NCI-H1048 (cell line): ENCODE measurements at places on chromosomes 3 and 15.

GRCh38 chr3:197023241-197023997 is 6.2 kb downstream of the MELTF start:
- DNase-seq = no peak

- DNase-seq = no peak
Measured at GRCh38 chr15:34654625-34655024, 71.2 kb upstream of the GOLGA8B start.

GRCh38 chr3:131535596-131535995 is 32.8 kb upstream of the MRPL3 start:
- no peak for DNase-seq

DNA sequence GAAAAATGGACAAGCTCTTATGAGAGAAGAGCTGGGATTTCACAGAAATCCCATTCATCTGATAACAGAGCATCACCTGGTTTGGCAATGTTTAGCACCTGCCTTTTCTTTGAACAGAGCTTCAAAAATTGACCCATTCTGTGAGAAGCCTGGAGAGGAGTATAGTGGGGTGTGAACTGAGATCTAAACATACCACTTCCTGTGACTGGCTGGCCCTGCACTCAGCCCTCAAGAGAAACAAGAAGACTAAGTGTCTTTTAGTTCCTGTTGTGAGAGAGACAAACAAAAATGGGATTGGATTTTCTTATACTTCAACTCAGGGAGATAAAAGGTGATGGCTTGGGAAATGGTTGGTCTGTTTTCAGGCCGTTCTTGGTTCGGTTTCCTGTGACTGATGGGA is 1060.2 kb downstream of the ROBO1 start:
- DNase-seq = no peak

- no peak for DNase-seq
Measured at GRCh38 chr3:94082391-94082937, 19.6 kb downstream of the NSUN3 start.

DNA sequence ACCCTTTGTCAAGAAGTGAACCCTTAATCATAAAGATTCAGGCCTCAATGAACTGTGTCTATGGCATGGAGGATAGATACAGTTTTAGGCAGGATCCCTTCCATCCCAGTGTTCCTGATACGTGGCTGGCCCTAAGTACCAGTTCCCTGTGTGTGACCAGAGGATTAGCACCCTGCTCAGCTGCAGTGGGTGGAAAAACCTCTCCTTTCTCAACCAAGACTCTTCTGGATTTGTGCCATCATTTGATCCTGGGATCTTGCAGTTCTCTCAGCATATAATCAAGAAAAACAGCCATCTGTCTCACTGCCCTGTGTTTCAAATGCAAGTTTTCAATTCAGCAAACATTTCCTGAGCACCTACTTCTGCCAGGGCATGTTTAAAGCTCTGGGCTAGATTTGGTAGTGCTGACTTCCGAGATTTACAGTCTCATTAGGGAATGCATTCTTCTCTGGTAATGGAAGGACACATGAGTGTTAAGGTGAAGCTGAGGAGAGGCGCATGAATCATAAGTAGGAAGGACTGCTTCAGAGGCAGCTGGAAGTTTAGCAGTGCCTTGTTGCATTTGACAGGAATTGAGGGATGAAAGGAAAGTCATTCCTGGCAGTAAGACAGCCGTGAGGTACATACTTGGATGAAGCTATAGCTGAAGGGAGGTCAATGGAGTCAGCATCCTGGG is 388.3 kb downstream of the MFSD1 start:
- no peak for DNase-seq

DNA sequence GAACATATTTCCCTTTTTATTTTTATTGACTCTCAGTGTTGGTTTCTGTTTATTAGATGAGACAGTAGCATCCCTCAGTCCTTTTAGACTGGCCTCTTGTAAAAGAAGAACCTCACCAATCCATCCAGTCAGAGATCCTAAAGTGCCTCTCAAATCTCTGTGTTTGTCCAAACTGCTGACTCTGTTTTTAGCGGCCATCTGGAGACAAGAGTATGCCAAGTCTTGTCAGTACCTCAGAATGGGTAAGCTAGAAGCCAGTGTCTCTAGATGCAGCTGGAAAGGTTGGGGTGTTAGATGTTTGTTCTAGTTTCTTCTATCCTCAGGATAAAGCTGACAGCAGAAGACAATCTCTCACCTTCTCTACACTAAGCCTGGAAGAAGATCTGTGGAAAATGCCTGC is 537.7 kb upstream of the ZNF385D start:
- no peak for DNase-seq

GRCh38 chr3:37956723-37957538 is 33.7 kb upstream of the VILL start:
- no peak for DNase-seq

GRCh38 chr3:147301781-147302180 is 104.6 kb downstream of the ZIC4 start:
- DNase-seq = no peak

DNA sequence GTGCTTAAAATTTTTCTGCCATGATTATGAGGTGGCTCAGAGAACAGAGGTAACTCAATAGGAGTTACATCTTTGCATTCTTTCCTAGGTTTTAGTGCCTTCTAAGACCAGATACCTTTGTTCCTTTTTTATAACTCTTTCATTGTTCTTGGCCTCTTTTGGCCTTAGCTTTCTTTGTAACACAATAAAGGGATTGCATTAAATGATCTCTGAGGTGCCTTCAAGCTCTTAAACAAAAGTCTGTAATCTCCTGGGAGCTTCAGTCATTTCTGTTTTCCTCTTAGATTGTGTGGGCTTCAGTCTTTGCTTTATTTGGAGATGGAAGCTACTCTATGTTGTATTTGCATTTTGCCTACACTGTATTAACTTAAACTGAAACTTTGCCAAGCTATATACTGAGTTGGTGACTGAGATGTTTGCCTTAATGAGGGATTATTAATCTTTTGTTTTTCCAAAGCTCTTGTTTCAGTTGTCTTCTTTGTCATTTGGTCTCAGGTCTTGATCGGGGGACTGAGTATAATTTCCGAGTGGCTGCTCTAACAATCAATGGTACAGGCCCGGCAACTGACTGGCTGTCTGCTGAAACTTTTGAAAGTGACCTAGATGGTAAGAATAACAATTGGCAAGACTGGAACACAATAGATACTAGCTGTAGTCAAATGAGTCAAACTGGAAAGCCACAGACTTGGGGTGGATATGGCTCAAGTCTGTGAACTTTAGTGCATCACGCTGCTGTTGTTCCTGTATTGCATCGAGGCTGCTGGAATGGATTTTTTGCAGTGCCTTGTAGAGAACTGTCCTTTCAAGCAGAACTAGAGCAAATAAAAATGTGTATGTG is 110.3 kb downstream of the HCN4 start:
- no peak for DNase-seq

DNA sequence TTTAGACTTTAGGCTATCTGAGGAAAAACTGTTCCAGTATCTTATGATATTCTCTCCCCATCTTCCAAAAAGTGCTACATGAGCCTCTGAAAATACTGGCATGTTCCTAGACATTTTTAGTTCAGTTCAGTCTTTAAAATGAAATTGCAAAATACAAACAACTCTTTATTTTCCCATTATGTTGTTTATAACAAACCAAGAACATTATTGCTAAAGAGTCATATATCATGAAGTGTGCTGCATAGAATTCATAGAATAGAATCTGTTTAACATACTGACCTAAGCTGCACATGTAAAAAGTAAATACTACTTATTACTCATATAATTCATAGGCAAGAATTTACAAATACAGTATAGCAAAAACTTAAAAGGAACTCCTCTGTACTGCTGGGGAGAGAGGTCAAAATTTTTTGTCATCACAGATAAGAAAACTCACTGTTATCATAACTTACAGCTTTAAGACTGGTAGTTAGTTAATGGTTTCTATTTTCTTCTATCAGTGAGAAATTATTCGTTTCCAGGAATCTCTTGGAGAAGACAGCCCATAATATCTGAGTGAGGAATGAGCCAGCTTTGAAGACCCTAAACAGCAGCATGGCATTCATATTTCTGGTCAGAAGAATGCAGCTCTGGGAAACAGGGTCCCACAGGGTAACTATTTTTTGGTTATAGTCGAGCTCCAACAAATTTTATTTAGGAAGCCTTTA is 32.2 kb downstream of the FILIP1L start:
- DNase-seq = no peak

DNA sequence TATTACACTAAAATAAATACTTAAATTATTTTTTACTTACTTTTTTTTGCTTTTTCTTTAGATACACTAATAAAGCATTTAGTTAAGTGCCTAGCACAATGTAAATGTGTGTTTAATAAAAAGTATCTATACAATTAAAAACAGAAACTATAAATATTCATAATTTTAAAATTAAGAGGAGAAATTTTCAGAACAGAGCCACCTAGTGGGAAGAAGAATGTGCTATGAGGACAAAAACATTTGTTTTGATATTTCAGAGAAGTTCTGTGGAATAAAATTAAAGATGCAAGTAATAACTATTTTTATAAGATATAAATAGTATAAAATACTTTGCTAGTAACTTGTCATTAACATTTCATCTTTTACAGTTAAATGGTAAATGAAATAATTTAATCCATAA is 33.6 kb upstream of the PLSCR5 start:
- no peak for DNase-seq

GRCh38 chr3:186167646-186168395 is 58.9 kb upstream of the ETV5 start:
- no peak for DNase-seq

DNA sequence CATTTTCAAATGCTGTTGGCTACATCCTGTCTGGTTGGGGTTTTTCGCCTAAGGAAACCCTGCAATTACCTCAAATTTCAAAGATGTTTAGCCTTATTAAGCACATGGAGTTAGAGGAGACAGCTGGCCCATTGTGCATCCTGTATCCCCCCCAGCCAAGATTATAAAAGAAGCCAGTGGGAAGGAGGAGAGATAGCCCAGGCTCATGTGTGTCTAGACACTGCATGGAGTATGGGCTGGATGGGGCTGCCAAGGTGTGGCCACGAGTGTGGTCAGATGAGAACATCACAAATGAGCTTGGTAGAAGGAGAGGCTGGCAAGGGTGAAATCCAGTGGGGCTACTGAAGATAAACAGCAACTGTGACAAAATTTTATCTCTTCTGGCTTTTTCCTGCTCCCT is 270.0 kb upstream of the TBC1D5 start:
- no peak for DNase-seq

GRCh38 chr3:46468753-46469600 is 4.3 kb upstream of the LTF start:
- no peak for DNase-seq

GRCh38 chr3:59460068-59460467 is 410.2 kb upstream of the CFAP20DC start:
- no peak for DNase-seq

GRCh38 chr3:57060089-57060821 is at the start of gene SPATA12:
Gene SPATA12, plus strand, starts transcription at chr3:57060664. Its CDS starts 13,031 bp downstream, at chr3:57073695.
- DNase-seq = no peak

DNA sequence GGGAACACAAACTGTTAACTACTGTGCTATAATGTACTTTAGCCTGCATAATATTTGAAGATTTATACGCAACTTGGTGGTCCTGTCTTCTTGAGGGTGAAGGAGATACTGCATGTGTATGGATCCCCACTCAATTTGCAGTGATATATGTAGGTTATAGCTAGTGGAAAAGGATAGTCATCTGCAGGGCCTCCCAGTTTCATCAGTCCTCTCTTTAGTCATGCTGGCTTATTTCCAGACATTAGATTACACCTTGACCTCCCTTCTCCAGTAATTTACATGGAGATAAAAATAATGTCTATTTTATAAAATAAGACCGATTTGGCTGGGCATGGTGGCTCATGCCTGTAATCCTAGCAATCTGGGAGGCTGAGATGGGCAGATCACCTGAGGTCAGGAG is 3.7 kb downstream of the NR1D2 start:
- no peak for DNase-seq

GRCh38 chr3:166864473-166865467 is 515.3 kb downstream of the ZBBX start:
- no peak for DNase-seq

DNA sequence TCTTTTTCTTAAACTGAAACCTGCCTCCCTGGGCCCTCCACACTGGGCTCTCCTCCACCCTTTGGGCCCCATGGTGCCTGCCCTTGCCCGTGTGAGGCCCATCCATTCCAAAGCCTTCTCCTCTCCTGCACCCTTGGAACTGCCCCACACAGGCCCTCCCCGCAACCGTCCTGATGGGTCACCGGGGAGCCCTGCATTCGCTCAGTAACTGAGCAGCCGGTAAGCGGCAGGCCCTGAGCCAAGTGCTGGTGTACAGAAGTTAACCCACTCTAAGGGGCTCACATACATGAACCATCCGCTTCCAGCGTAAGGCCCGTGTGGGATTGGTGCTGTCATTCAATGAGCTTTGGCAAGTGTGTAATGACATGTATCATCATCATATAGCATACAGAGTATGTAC is 5.4 kb upstream of the LRRC15 start:
- no peak for DNase-seq

GRCh38 chr3:165346503-165346902 is 150.3 kb upstream of the SLITRK3 start:
- no peak for DNase-seq

- DNase-seq = no peak
Measured at GRCh38 chr15:34783431-34783830, 11.9 kb downstream of the ACTC1 start.

- DNase-seq = no peak
Measured at GRCh38 chr3:173588556-173588955, 191.0 kb downstream of the NLGN1 start.

DNA sequence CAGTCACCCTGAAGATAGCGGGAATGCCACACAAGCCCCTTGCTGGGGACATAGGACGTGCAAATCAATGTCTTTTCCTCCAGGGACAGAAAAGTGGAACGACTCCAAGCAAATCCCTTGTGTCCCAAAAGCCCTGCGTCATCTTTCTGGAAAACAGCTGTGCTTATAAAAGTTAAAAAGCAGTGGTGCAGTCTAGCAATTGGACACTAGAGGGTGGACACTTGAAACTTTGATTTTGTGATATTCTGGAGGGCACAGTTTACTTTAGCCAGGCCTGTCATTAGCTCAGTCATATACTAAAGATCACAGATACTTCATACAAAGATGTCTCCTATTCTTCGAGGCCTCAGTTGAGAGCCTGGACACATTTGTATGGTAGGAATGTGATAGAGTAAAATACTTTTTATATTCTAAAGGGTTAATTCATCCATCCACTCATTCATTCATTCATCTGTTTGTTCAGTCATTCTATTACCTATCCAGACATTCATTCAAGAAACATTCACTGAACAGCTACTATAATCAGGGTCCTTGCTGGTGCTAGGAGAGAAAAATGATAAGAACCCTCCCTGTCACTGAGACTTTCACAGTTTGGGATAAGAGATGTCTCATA is 63.8 kb upstream of the ANKRD34C start:
- DNase-seq = no peak

- no peak for DNase-seq
Measured at GRCh38 chr15:67296188-67296587, 41.6 kb downstream of the IQCH start.

- DNase-seq = no peak
Measured at GRCh38 chr15:90053685-90054466, 48.4 kb downstream of the IDH2 start.

GRCh38 chr15:81407718-81408117 is 33.7 kb upstream of the TMC3 start:
- DNase-seq = no peak

GRCh38 chr3:63880653-63881052 is 17.0 kb downstream of the ATXN7 start:
- DNase-seq = no peak

- no peak for DNase-seq
Measured at GRCh38 chr3:31004025-31004678, 109.7 kb upstream of the GADL1 start.
